ENCODE measurements at places on chromosomes 1 and 21.
A peak's percentile ranks its signal among the peaks of the same experiment; 100 is the strongest.

DNA sequence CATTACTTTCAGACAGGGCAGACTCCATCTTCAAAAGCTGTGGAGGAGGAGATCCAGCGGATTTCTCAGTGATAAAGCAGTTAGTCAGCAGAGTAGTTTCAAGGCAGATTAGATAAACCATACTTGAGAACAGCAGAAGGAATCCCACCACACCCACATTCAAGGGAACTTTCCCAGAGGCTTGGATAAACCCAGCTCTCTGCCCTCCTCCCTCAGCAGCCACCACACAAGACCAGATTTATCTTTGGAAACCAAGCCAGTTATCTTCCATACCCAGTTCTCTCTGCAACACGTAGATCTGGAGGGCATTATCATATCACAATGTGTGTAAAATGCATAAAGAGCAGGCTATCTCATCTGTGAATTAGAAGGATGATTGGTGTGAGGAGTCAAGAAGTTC, 40.2 kb downstream of the GFI1 start:
- no peak for DNase-seq

GRCh38 chr21:33572350-33572749, 16.1 kb downstream of the DONSON start:
- no peak for DNase-seq

- DNase-seq: no peak
These were observed 3.5 kb downstream of the EPHX1 start for GRCh38 chr1:225813214-225813964.

- DNase-seq: no peak
These were observed 43.8 kb downstream of the RBM11 start for GRCh38 chr21:14259747-14260146.

DNA sequence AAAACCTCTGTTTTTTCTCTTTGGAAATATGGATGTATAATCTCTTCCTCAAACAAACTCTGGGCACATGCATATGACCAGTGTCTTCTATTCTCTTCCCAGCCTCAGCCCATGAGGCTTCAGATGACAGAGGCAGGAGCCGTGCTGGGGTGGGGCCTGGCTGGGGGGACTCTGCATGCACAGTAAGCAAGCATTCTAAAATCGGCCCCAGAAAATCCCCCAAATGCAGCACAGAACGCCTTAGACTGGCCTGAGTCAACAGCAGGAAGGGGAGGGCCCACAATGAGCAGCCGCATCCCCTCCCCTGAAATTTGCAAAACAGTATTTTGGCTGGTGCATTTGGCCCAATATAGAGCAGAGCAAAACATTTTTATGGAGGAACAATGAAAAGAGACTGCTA, 47.8 kb downstream of the ITPKB start:
- DNase-seq: peak; percentile 67

- DNase-seq: no peak
These were observed 698.5 kb upstream of the BRINP3 start for GRCh38 chr1:191176131-191176530.

GRCh38 chr21:44795342-44795741, 6.3 kb downstream of the UBE2G2 start:
- no peak for DNase-seq

GRCh38 chr1:221514806-221515205, 227.1 kb downstream of the DUSP10 start:
- DNase-seq: no peak

GRCh38 chr1:199243423-199244061, 604.7 kb downstream of the PTPRC start:
- peak; percentile 53 for DNase-seq

DNA sequence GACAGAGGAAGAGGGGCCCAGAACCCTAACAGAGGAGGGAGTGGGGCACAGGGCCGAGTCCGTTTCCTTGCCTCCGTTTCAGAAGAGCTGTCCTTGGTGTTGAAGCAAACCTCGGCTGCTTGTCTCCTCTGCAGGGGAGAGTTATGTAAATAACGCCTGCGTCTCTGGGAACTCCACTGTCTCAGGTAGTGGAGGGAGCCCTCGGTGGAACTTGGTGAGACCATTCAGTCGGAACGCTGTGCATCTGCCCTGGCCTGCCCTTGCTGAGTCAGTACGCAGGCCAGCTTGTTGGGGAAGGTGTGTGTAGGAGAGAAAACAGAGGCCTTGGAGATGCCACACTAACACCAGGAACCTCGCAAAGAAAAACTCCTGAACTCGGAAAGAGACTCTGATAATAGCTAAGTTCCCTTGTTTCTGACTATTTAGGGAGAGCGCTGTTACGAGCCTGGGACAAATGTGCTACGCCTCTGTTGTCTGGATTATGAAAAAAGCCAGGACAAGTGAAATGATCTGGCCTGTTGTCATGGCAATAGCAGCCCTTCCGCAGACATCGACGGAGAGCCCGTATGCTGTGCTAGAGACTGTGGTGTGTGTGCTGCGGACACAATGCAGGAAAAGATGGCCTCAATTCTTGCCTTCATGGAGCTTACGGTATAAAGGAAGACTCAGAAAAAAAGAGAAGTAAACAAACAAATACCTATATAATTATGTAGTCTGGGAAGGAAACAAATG, 94.6 kb upstream of the AKT3 start:
- DNase-seq: no peak

- DNase-seq: no peak
These were observed 13.5 kb upstream of the ADAMTSL4 start for GRCh38 chr1:150535511-150536287.

- DNase-seq: peak; percentile 71
These were observed 177.7 kb upstream of the EDN2 start for GRCh38 chr1:41662061-41662764.

DNA sequence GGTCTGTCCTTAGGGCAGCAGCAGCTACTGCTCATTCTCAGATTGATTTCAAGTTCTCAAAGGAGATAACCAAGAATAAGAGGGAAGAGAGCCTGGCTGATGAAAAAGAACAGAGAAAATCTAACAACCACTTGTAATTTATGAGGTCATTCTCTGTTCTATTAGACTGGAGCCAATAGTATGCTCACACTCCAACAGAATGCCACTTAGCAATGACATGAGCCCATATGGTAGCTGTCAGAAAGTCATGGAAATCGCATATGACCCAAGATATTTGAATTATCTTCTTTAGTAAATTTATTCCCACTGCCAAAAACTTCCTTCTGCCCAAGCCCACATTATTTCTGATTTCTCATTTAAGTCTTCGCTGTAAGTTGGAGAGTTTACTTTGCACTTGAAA, 53.7 kb upstream of the PLA2G4A start:
- no peak for DNase-seq

DNA sequence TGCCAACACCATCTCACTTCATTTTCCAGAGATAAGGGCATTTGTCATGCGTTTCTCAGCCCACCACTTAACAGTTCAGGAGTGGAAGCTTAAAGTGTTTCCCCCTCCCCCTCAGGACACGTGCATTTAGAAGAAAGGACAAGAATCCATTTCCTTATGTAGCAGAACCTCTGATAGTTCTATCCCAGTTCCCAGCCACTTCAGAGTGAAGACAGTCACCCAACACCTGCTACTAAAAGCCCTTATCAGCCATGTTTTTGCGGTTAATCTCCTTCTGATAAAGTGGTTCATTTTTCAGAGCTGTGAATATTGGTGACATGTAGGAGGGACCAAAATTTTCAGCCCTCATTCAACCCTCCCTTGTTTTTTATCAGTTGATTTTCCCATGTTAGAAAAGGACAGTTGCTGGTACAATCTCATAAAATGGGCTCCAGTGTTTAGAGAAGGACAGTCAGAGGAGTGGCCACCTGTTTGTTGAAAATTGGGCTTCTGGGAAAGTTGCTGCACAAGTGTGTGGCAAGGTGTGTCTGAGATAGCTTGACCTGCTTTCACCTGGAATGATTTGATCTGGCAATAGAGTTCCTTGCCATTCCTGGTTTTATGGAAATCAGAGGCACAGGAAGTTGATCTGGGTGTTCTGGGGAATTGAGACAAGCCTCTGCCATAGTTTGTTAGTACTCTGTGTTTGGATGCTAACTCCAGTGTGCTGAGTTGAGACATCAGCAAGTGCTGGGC, 114.0 kb downstream of the PPP1R12B start:
- DNase-seq: no peak

- no peak for DNase-seq
These were observed 67.4 kb upstream of the F3 start for GRCh38 chr1:94608852-94609530.

DNA sequence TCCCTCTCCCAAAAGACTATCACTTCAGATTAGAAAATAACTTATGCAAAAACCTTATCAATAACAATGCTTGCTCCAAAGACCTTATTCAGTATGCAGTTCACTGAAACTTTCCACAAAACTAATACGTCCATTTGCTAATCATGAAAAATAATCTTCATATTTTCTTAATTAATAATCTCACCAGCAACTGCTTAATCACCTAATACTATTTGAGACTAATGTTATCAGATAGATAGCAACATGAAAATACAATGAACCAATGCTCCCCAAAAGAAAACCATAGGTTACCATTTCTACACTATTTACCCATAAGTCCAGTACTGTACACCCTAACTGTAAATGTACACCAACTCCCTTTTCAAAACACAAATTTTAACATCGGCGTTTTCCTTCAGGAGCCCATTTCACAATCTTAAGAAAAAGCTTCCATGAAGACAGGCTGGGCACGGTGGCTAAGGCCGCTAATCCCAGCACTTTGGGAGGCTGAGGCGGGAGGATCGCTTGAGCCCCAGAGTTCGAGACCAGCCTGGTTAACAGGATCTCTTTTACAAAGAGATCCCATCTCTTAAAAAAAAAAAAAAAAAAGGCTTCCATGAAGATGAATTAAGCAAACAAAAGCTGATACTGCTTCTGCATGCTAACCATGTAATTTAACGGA, 1.7 kb downstream of the GNB1 start:
- DNase-seq: no peak

- DNase-seq: no peak
These were observed 519.2 kb upstream of the ZP4 start for GRCh38 chr1:238409932-238410331.

GRCh38 chr1:87030740-87031690, 116.6 kb downstream of the HS2ST1 start:
- DNase-seq: no peak
